Brain pericyte (primary cell): ENCODE measurements at places on chromosomes 11 and 22.

DNA sequence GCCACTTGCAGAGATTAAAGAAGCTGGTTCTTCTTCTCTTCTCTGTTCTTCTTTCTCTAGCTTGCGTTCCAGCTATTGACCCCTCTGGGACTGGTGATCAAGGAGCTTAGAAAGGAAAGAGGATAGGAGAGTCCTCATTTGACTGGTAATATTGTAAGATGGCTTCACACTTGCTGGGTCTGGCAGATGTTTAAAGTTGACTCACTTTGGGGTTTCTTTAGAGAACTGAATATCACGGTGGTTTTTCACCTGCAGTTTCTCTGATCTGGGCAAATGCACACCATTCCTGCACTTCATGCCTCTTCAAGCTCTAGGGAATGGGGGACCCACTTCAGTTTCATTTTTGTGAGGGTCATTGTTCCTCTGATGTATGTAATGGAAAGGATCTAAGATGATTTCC lies 41.8 kb upstream of the DEUP1 start:
- DNase-seq: no peak

- no peak for DNase-seq
These were observed 118.2 kb upstream of the KIRREL3 start for GRCh38 chr11:127118811-127119210.

- no peak for DNase-seq
These were observed 55.2 kb downstream of the NECTIN1 start for GRCh38 chr11:119673759-119674336.

- DNase-seq: no peak
These were observed 20.2 kb downstream of the PPFIBP2 start for GRCh38 chr11:7534042-7534378.

GRCh38 chr11:34869425-34869824 lies 46.8 kb downstream of the APIP start:
- DNase-seq: no peak

DNA sequence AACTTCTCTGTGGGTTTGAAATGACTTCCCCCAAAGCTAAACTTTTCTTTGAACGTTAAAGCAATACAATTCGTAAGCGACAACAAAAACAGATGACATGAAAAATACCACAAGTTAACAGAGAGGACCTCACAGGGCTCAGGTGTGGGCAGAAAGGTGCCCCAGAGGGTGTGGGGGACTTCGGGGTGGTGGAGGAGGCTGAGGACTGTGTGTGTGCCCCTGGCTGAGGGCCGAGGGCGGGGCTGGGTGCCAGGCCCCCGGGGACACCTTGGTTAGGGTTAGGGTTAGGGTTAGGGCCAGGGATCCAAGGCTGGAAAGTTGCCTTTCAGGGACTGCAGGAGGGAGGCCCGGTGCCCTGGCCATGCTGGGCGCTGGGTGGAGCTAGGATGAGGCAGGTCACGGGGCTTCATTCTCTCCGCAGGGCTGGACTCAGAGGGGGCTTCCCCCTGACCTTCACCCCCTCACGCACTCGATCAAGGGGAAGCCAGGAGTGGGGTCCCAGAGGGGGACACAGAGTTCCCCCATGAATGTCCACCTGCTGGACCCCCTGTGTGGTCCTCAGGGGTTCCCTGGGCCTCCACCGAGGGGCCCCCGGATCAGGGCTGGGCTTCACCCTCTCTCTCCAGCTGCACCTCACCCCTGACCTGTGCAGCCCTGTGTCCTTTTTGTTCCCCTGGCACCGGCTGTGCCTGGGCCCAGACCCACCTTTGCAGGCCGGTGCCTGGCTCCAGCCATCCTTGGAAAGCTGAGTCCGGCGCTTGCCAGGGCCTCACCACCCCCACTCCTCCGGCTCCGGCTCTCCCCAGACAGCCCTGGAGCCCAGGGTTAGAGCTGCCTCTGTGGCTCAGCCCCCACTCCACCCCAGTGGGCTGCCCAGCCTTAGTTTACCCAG lies 7.0 kb downstream of the TNNI2 start:
- no peak for DNase-seq

GRCh38 chr11:73334384-73335203 lies 26.5 kb downstream of the ARHGEF17 start:
- peak; percentile 97 for DNase-seq

GRCh38 chr22:47124961-47125360 lies 362.5 kb downstream of the TBC1D22A start:
- DNase-seq: no peak

- DNase-seq: no peak
These were observed 48.8 kb downstream of the CLTCL1 start for GRCh38 chr22:19242699-19243098.

DNA sequence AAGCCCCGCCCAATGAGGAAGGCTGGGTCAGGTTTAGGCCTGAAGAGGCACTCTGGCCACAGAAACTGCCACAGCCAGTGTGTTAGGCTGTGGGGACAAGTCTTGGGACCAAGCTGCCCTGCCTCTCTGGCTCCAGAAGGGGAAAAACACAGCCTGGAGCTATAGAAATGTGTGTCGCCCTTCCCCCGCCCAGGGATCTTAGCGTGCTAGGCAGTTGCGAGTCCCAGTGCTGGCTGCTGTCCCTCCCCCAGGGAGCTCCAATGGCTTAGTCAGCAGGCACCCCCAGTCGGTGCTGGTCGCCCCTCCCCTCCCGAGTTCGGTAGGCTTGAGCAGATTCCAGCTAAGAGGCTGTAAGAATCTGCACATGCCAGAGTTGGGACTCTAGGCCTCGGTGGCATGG lies 99.5 kb upstream of the API5 start:
- no peak for DNase-seq

- no peak for DNase-seq
These were observed 22.3 kb downstream of the SHANK3 start for GRCh38 chr22:50694766-50695420.

DNA sequence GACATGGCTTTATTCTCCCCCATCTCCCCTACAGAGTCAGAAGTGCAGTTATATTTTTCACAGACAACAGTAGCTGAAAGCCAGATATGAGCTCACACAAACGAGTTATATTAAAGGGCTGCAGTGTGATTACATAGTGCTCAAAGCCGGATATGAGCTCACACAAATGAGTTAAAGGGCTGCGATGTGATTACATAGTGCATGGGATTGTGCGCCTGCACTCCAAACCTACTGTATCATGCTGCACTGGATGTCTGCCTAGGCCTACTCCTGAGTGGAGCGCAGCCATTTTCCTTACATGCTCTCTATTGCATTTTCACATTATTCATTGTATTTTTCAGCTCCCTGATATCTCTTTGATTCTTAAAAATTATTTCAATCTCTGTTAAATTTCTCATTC lies 414.6 kb upstream of the LARGE1 start:
- no peak for DNase-seq

- no peak for DNase-seq
These were observed 22.0 kb upstream of the MYRF start for GRCh38 chr11:61730240-61730994.

DNA sequence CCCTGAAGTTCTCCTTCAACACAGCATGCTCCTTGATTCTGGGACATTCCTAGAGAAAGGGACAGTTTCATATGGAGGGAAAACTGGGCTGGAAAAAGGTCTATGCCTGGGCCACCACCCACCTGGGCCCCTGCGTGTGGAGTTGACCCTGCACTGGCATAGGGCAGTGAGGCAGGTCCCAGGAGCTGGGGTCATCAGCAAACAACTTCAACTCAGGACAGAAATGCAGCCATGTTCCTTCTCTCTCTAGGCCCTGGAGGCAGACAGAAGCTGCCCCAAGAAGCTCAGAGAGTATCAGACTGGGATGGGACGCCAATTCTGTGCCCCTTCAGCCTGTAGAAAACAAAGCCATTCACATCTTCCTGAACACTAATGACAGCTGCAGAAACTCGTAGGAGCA lies 34.9 kb downstream of the RTL6 start:
- DNase-seq: no peak

DNA sequence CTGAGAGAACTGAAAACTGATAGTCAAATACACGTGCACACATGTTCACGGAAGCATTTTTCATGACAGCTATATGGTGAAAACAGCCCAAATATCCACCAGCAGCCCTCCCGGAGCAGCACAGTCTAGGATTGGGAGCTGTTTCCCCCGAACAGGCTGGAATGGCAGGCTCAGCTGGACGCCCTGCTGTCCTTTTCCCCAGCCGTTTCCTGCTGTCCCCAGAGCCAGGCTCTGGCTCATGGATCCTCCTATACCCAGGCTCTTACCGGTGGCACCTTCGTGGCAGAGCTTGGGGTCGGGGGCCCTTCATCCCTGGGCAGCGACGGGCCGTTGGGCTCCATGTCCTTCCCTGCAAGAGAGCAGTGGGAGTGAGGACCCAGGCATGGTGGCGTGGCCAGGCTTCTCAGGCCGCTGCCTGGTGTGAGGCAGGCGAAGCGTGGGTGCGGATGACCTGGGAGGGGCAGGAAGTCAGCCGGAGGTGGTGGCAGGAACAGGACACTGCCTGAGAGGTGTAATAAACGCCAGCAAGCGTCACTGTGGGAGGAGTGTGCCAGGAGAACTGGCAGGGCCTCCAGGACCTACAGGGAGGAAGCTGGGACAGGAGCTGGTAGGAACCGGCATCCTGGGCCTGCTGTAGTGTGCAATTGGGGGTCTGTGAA lies 38.8 kb downstream of the OSBPL5 start:
- no peak for DNase-seq

DNA sequence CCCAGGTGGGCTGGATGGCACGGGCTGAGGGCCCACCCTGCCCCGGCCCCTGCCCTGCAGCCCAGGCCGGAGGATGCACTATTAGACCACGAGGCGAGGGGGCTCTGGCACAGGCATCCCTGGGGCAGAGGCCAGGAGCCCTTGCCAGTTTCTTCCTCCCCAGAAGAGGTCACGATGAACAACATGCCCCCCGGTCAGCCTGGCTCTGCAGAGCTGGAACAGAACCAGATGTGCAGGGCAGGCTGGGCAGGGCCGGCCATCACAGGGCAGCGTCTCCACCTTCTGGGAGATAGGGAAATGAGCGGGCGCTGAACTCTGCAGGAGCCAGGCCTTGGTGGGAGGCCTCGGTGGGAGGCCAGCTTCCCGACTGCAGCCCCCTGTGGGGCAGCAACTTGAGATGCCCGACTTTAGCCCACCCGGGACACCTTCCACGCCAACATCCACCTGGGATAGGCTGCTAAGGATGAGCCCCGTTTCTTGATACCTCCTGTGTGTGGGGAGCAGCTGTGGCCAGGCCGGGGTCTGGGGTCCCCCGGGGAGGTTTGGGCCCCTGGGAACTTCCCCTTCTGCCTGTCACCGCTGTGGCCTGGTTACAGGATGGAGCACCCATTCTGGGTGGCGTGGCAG lies 21.8 kb upstream of the GNB1L start:
- no peak for DNase-seq

DNA sequence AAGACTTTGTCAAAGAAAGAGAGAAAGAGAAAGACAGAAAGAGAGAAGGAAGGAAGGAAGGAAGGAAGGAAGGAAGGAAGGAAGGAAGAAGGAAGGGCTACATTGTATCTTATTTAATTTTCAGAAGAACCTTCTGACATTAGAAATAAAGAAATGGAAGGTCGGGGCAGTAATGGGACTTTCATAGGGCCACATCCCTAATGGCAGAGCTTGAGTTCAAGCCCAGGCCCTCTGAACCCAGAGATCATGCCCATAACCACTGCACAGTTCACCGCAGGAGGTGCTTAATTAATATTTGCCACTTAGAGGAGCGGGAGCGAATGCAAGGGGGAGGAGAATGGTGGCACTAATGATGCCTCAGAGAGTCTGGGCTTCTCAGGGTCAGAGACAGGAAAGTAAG lies 233.3 kb downstream of the MN1 start:
- DNase-seq: no peak

DNA sequence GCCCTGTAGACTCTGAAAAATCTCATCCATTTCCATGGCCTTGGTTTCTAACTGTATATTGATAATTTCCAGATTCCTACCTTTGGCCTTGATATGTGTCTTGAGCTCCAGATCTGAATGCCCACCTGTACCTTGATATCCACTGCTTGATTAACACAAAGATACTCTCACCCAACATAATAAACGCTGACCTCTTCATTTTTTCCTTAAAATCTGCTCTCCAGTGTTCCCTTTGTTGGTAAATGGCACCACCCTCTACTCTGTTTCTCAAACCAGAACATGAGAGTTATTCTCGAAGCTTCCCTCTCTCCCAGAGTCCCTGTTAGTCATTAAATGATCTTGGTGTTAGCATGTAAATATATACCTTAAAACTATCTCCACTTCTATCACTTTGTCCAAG lies 13.4 kb downstream of the TUG1 start:
- no peak for DNase-seq

GRCh38 chr22:26320447-26320846 lies 108.6 kb upstream of the ASPHD2 start:
- no peak for DNase-seq

- DNase-seq: no peak
These were observed 92.9 kb downstream of the FBXO7 start for GRCh38 chr22:32567544-32567943.

DNA sequence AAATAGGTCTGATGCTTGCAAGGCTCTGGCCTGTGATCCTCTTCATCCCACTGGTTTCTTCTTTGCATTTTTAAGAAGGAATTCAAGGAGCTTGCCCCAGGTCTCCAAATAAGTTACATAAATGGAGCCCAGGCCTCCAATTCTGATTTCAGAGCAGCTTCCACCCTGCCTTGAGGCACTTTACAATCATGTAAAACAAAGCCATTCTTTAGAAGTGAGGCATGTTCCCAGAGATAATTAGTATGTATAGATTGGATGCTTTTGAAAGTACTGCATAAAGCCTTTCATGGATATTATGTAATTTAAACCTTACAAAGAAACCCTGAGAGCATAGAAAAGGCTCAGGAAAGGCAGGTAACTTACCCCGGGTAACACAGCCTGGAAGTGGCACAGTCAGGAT lies 466.5 kb downstream of the MIAT start:
- no peak for DNase-seq

DNA sequence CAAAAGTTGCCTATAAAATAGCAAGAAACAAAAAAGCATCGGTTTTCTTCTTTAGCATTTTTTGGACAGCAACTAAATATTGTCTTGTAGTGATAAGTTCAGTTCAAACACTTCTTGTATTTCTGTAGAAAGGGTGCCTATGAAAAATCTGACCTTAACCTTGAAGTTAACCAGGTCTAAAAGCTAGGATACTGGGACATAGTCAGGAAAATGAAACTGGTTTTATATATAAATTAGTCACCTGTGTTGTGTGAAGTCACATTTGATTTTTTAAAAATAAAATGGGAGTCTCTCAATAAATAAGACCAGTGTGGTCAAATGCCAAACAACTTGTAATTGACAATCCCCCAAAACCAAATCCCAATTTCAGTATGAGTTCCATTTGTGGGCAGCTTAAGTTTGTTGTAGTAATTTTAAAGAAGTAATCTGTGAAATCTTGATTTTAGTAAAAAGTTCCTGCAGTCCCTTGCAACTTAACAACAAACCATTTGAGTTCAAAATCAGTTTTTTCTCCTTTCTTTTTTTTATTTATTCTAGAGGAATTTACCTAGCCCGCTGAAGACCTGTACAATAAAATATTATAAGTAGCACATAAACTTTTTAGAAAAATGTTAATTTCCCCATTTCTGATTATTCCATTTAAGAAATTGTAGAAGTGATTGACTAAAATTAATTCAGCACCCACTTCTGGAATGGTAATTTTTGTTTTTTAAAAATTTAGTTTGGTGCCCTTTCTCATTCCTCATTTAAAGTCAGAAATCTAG lies 84.5 kb upstream of the PPARA start:
- no peak for DNase-seq
